Stimulated activated CD4-positive, alpha-beta T cell treated with anti-CD3 and anti-CD28 coated beads, TNF-alpha, amount 100 ng/mL, for 1 hour (primary cell): ENCODE measurements at places on chromosomes 5 and 9.

DNA sequence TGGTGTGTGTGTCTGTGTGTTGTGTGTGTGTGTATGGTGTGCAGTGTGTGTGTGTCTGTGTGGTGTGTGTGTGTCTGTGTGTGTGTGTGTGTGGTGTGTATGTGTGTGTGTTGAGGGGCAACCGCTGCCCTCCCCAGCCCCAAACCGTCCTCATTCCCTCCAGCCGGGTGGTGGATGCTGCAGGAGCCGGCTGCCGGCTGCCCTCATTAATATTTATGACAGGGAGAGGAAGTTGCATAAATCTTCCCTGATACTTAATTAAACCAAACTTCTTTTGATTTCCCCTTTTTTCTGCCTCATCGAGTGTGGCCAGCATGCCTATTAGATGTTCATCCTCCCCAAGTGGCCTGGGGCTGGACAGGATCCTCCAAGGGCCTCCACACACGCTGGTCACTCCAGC, 121.4 kb upstream of the MVB12B start:
- no peak for DNase-seq

GRCh38 chr9:108093773-108094675, 604.5 kb upstream of the KLF4 start:
- DNase-seq: no peak

- no peak for DNase-seq
These were observed 210.8 kb downstream of the FAM170A start for GRCh38 chr5:119840175-119840574.

DNA sequence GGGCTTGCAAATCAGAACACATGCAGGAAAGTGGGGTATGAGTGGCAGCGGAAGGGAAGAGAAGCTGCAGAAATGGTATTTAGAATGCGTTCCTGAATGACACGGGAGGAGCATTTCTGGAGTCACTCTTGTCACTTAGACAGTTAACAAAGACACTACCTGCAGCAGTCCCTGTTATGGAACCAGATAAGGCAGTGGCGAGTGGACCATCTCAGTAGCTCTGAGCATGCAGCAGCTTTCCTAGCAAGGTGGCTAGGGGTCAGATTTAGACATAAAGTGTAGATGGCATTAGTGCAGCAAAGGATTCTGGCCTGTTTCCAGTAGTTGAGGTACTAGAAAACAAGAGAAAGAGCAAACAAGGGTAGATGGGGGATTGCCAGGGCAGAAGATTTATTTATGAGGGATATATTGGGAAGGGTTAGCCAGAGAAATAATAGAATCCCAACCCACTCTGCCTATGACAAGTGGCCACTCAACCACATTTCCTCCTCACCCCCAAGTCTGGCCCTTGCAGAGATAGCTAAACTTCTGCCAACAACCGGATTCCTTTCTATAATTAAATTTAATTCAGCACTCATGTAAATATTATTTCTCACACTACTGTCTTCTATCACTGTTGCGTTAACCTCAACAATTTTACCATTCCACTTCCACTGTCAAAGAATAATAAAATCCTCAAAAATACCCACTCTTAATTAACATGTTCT, 201.6 kb downstream of the DCP2 start:
- no peak for DNase-seq

DNA sequence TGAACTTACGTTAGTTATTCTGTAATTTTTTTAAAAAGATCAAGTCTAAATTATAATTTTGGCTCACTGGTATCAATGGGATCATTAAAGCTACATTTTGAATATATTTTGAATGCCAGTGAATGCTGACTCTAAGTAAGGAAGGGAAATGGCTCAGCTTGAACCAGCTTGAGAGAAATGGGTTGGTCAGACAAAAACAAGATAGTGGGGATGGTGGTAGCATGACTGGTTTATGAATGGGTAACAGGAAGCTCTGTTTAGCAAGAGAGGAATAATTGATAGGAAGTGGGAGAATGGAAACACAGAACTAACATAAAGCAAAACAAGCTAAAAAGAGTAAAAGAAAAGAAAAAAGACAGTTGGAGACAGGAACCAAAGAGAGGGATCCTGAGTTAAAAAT, 220.2 kb downstream of the ADAMTS6 start:
- DNase-seq: no peak

DNA sequence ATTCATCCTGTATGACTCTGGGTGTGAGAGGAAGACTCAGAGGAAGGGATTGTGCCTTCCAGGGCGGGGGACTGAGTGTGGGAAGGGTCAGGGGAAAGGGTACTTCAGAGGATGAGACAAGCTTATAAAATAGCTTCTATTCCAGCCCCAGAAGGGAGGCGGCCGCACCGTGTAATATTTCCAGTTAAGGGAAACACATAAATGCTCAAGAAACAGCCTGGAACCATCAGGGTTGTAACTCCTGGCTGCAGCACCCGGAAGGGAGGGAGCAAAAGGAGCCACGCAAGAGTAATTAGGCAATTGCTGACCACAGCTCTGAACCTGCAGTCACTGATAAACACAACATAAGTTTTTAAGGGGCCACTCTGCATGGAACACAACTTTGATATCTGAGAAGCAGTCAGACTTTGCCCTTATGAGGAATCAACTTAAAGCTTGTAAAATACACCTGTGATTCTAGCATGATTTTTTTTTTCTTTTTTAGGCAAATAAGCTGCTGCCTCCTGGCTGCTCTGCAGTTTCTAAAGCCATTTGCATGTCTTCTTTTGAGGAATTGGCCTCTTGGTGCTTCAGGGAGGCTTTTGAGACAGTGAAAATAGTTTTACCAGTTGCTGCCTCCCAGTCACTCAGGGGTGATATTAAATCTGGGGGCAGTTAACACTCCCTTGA, 382.7 kb downstream of the ENC1 start:
- DNase-seq: no peak

DNA sequence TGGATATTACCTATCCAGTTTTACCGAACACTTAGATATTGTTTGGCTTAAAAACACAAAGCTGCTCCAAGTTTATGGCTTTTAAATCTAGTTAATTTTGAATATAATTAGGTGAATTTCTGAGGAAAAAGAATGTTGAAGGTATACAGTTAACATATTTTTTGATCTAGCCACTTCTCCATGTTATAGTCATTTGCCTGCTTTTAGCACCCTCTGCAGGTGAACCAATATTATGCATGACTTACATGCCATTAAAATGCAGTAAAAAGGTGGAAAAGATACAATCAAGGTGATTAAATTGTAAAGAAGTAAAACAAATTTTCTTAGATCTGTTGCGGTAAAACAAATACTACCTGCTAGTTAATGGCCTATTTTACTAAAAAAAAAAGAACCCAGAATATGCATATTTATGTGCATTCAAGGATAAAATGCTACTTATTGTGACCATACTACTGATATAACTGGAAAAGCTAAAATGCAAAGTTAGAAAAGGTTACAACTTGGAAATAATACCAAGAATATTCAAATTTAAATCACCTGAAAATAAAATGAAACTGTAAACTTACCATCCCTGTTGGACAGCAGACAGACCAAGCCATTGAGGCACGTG, 132.1 kb downstream of the AP3B1 start:
- no peak for DNase-seq

DNA sequence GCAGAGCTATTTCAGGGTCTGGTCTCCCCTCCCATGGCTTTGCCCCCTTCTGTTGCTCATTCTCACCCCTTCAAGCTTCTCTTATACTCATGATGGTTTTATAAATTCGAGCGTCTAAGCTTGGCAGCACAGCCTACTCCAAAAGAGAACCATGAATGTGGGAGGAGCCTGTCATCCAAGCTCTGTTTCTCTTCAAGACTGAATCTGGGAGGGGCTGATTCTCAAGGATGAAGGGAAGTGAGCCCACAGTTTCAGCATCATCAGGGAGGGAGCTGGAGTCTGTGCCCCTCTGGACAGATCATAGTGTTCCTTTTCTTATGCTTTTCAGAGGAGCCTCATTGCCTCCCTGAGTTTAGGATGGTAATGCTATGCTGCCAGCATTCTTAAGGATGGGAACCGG, 168.6 kb downstream of the CFAP90 start:
- no peak for DNase-seq

DNA sequence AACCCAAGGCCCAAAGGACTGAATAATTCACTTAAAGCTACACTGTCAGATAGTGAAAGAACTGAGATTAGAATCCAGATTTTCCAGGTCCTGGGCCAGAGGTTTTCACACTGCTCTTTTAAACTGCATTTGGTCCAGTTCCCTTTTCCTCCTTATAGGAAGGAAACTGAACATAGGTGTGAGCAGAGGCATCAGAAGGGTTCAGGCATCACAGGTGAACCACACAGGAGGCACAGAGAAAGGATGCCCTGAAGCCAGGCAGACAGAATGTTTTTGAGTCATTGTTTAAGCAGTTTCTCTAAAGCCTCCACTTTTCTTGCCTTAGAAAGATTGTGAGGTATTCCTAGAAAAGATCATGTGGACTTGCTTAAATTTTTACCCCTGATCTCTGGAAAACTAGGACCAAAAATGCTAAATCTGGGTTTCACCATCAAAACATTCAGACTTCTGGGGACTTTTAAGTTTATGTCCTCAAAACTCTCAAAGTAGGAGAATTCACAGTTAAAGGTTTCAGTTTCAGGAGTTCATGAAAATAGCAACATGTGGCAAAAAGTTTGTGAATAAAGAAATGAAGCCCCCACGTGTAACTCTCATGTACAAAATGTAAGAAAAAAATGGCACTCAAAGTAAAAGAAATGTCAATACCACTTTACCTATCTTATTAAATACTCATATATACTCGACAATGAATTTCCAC, 386.1 kb downstream of the NTRK2 start:
- DNase-seq: no peak

DNA sequence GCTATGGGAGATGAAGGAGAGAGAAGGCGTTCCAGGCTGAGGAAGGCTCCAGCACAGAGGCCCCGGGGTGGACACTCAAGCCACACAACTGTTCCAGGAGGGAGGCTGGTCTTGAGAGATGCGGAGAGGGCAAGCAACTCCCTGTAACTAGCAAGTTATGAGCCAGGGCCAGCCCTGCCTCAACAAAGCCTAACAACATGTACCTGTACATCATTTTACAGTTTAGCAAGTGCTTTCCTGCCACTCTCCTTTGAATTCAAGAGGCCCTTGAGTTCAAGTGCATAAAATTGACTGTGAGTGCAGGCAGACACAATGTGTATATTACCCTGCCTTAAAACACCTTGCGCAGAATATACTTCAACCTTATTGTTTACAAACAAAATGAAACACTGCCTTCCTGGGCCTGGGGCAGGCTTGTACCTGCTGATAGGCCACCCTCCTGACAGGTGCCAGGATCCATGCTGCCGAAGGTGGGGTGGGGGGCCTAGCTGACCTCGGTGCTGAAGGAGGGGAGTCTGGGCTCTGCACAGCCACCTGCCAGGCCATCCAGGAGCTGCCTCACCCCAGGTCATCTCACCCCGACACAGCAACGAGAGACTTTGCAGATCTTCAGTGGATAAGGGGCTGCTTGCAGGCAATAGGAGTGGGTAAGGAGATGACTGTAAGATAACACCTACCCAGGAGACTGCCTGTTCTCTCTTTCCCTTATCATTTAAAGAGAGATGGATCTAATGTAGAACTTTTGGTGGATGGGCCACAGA, 80.0 kb downstream of the PPARGC1B start:
- no peak for DNase-seq

DNA sequence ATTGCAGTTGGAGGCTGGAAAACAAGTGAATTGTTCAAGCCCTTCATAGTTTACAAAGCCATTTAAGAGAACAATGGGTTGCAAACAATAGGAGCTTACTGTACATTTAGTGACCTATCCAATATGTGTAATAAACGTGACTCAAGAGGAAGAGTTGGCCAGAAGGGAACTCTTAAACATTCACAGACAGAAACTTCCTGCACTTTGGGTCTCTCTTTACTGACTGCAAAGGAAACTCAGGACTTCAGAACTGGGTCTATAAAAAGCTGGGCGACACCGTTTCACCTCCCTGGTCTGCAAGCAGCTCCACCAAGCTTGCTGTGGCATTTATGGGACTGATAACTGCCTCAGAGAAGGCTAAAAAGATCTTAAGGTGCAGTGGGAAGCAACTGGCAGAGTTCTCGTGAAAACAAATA, 48.7 kb upstream of the SPATA31D4 start:
- no peak for DNase-seq

DNA sequence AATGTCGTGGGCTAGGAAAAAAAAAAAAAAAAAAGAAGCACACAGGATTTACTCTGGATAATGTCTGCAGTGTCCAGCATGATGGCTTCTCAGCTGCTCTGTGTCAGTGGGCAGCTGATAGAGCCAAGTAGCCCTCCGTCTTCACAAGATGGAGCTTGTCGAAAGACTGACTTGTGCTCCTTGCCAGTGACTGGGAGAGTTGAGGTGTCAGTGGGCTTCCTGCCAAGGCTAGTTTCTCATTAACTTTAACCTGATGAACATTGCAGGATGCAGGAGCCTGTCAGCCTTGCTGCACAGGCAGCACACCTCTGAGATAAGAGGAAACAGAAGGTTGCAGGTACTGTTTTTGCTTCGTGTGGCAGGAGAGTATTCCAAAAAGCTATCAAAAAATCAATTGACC, 171.4 kb upstream of the SGCD start:
- no peak for DNase-seq

GRCh38 chr5:95403996-95404395, 12.8 kb downstream of the FAM81B start:
- no peak for DNase-seq

- no peak for DNase-seq
These were observed 31.9 kb upstream of the BOD1 start for GRCh38 chr5:173648308-173648866.
